NCI-H1092 treated with DMSO at 0.1 percent for 48 hours (cell line): ENCODE measurements at places on chromosomes 1 and 21.

DNA sequence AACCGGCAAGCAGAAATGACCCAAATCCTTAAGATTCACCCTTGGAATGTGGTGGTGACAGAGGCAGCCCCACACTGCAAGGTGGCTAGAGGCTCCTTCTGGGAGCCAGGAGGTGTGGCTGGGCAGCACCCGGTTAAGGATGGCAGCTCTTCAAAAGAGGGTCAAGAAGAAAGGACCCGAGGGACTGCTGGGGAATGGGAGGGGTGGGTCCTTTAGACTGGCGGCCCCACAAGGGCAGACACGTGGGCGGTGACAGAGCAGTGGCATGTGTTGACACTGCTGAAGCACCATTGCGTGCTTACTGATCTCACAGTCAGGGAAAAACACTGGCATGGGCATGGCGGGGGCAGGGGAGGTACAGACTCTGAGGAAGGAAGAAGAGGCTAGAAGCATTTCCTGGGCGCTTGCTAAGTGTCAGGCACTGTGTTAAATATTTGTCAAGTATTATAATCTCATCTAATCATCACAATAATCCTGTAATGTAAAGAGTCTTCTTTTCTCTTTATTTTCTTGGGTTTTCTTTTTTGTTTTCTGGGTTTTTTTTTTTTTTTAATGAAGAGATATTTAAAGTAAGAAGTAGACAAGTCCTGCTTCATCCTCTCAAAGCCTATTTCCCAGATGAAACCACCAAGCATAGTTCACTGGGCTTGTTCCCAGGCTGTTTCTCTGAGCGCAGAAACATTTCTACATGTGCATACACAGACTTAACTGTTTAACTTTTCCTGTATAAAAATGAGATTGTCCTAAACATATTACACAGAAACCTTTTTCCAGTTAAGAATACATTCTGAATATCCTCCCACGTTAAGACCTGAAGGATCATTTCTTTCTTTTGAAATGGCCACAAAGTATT lies 165.8 kb upstream of the EDN2 start:
- no peak for DNase-seq

DNA sequence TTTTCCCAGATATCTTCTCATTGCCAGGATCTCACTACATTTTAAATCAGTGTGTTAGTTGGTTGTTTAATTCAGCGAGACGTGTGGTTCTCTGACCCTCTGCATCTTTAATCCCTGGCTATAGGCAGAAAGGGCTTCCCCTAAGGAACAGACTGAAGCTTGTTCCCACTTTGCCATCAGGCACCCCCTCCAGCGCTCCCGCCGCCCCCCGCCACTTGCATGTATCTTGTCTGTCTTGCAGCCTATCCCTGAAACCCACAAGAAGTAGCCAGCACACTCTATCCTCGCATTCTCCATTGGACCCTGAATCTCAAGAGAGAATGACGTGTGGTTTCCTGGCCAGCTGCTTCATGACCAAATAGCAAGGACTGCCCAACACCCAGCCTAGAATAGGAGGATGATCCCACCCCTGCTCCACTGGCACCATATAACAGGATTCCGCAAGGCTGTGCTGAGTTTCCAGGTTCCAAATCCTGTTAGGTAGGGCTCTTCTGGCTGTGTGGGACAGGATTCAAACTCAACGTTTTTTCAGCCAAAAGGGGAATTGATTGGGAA lies 7.8 kb downstream of the CLDN19 start:
- DNase-seq = no peak

DNA sequence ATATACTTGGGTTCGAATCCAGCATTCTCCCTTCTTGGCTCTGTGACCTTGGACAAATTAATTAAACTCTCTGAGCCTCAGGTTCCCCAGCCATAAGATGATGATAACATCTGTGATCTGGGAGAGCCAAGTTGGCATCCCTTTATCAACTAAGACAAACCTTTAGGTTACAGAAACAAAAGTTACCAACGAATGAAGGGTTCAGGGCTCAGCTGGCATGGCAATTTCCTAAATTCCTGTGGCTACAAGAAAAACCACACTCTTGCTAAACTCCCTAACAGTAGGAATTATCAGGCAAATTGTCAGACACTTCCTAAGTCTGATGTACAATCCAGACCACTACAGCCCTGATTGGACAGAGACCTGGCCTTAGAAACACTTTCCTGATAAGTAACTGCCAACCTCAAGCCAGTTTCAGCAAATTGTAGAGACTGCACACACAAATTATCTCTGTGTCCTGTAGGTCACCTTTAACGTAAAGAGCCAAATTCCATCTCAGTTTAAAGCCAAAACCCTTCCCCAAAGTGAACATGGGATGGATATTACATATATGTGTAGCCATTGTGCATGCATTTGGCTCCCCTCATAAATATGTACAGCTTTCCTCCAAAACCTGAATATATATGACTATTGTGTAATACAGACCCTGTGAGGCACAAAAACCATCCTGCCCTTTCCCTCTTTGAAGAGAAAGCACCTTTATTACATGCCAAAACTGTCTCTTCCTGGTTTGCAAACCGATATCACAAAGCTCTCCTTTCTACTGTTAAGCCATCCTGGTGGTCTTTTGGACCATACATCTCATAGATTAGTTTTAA lies 39.5 kb upstream of the EDARADD start:
- DNase-seq = no peak

DNA sequence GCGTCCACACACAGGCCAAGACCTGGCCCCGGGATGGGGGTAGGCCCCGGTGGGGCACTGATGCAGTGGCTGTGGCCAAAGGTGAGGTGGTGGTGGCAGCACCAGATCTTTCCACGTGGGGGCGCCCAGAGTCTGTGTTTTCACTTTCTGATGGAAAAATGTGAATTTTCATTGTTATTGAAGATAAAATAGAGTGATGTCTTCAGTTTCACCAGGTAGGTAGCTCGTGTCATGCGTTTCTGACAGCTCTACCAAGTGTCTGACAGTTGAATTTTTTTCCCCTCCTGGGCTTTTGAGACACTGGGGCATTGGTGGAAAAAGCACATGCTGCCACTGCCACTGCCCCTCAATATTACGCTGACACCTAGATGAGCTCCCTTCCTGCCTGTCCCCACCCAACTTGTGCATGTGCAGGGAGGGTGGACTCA lies 40.0 kb upstream of the MAGOH start:
- DNase-seq = no peak

GRCh38 chr21:40616377-40616704 lies 230.6 kb downstream of the DSCAM start:
- no peak for DNase-seq

- DNase-seq = no peak
Measured at GRCh38 chr1:38529391-38529790, 330.2 kb downstream of the RRAGC start.

GRCh38 chr1:172603816-172604215 lies 55.1 kb upstream of the FASLG start:
- DNase-seq = no peak

- DNase-seq = no peak
Measured at GRCh38 chr1:213345621-213346020, 294.6 kb downstream of the RPS6KC1 start.

- peak; percentile 31 for DNase-seq
Measured at GRCh38 chr1:9455487-9456234, 83.6 kb upstream of the SLC25A33 start.

DNA sequence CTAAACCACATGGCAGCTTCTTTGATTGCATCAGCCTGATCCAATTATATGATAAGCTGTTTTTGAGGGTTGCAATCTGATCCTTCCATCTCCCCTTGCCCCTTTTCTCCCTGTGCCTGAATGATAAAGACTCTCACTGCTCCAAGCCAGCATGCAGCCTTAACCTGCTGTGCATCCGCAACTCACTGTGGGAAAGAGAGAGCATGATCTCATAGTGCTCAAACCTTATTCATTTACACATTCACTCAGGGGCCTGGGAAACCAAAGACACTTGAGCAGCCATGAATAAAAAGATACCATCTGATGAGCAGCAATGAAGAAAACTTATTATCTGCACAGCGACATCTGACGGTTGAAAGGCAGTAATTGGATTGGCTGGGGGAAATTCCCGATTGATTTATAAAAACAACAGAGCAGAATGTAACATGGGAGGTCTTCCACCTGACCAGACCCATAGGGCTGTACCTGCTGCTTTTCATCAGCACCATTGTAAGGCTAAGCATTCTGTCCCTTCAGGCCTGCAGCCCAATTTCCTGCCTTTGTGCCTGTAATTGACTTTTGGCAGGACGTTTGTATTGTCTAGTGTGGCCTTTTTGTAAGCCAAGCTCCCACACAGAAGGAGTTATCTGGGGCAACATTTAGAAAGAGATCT lies 62.5 kb downstream of the KIAA0040 start:
- no peak for DNase-seq

- DNase-seq = no peak
Measured at GRCh38 chr1:89809556-89809955, 11.3 kb upstream of the LRRC8D start.

GRCh38 chr1:27469334-27469733 lies 20.6 kb downstream of the WASF2 start:
- no peak for DNase-seq

- DNase-seq = no peak
Measured at GRCh38 chr1:157996433-157996832, 3.0 kb downstream of the KIRREL1 start.

DNA sequence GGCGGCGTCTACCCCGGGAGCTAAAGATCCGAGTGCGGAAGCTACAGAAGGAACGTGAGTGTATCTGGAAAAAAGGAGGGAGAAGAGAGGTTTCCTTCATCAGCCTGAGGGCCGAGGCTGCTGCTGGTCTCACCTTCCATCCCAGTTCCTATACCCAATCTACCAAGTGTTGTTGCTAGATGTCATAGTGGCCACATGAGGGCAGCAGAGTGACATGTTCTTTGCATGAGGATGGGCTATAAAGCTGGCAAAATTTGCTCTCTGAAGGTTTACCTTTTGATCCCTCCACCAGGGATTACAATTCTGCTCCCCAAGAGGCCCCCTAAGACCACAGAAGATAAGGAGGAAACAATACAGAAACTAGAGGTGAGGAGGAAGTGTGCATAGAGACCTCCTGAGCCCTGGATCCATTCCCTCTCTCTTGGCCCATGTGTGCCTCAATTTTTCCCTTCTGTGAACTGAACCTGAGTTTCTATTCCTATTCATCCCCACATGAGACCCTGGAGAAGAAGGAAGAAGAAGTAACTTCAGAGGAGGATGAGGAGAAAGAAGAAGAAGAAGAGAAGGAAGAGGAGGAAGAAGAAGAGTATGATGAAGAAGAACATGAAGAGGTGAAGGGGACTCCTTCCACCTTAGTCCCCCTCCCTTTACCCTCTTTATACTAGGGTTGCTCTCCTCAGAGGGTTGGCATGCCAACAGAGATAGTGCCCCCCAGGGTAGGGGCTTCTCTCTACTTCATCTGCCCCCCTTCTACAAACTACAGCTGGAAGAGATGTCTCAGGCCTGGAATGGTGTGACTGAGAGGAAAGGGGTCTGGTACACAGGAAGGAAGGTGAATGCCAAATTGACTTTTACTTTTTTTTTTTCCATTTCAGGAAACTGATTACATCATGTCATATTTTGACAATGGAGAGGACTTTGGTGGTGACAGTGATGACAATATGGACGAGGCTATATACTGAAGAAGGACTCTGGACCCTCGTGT lies 13.3 kb downstream of the POLR3GL start:
- DNase-seq = peak; percentile 85

GRCh38 chr1:163201906-163202305 lies 810 bp downstream of the RGS5 start:
- no peak for DNase-seq

DNA sequence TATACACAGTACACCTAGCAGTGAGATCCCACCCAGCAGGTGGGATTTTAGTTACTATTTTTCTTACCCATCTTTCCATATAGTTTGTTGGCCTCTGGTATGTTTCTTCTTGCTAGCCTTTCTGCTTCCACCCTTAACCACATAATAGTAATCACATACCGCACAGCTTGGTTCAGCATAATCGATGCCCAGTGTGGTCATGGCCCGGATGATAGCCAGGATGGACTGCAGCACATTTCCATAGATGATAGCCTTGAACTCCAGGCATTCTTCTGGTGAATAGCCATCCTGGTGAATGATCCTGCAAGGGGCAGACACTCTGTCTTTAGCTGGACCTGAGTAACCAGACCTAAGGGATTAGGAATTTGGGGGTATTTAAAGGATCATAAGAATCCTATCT lies 9.5 kb downstream of the GNAT2 start:
- no peak for DNase-seq

DNA sequence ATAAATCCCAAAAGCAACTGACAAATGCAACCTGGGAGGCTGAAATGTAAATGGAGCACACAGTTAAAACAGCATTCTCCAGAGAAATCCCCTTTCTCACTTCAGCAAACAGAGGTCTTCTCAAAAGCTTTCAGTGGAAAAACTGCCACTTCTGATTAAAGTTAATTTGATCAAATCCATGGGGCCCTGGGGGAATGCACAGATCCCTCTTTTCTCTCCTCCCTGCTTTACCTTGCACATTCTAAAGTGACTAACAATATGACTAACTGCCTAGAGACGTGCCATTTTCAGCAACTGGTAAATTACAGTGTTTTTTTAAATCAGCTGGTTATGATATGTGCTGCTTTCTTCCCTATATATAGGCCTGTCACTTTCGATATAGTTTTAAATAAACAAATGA lies 142.5 kb downstream of the RERE start:
- no peak for DNase-seq

DNA sequence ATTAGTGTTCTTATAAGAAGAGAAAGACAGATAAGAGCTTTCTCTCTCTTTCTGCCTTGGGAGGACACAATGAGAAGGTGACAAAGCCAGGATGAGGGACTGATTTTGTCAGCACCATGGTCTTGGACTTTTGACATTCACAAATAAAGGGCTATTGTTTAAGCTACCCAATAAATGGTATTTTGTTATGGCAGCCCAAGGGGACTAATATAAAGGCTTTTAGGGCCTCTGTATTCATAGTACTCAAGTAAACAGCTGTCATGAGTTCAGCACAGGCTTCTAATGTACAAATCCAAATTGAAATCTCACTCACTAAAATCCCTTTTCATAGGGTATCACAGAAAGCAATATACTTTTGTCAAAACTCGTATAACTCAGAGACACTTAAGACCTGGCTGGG lies 242.7 kb downstream of the FAF1 start:
- DNase-seq = no peak

- no peak for DNase-seq
Measured at GRCh38 chr1:31694964-31695313, 8.9 kb downstream of the COL16A1 start.

GRCh38 chr1:203504400-203505250 lies 10.7 kb downstream of the OPTC start:
- DNase-seq = peak; percentile 89

- no peak for DNase-seq
Measured at GRCh38 chr1:246160374-246160773, 346.7 kb downstream of the SMYD3 start.

- DNase-seq = no peak
Measured at GRCh38 chr1:55192093-55192492, 23.1 kb downstream of the USP24 start.

DNA sequence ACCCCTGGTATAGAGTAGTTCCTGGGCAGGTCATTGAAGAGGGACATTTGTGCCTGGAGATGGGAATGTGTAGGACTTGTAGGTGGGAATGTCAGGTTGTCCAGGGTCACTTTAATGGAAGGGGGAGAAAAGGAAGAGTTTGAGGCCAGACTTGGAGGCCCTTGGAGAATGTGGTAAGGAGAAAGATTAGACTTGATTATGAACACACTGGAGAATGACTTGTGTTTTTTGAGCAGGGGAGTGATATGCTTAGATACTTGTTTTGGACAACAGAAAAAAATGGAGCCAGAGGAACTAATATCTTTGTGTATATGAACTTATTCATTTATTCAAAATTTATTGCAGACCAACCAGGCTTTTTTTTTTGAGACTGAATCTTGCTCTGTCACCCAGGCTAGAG lies 17.9 kb downstream of the ELAPOR1 start:
- DNase-seq = no peak

- no peak for DNase-seq
Measured at GRCh38 chr1:172487550-172487949, 43.7 kb upstream of the PIGC start.
